ENCODE measurements at places on chromosomes 1 and 21.

DNA sequence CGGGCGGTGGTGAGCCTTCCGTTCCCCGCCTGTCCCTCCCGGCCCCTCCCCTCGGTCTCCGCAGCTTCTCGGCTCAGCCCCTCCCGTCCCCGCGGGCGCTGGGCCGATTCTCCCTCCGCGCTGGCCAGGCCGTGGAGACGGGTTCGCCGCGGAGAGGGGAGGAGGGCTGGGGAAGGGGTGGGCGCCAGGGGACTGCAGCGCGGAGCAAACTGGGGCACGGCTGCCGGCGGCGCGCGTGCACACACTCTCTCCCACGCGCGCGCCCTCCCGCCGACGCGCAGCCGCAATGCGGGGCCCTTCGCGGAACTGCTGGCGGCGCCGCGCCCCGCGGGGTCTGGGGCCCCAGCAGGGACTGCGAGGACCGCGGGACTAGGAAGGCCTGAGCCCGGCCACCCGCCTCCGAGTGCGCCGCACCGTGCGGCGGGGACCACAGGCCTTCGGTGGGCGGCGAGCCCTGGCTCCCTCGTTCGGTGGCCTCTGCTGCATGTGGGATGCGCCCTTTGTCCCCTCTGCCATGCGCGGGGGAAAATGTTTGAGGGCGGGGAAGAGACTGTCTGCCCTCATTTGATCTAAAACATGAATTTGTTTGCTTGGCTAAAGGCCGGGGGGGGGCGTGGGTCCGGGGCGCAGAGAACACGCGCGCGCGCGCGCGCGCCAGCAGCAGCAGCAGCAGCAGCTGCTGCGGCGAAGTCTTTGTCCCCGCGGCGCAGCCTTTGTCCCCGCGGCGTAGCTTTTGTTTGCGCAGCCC lies 90.7 kb upstream of the VAMP3 start:
- DNase-seq, result peak; percentile 11

- no peak for DNase-seq
Observed at GRCh38 chr1:99216956-99217355, 47.3 kb upstream of the PLPPR4 start.

- no peak for DNase-seq
Observed at GRCh38 chr1:195899762-195900352, 708.4 kb downstream of the KCNT2 start.

GRCh38 chr1:6002714-6003501 lies 10.7 kb upstream of the NPHP4 start:
- no peak for DNase-seq

- no peak for DNase-seq
Observed at GRCh38 chr1:53578358-53578757, 119.2 kb downstream of the DMRTB1 start.

GRCh38 chr1:145985502-145986439 lies 10.6 kb downstream of the TXNIP start:
- DNase-seq, result no peak

- no peak for DNase-seq
Observed at GRCh38 chr1:222104694-222105392, 363.0 kb upstream of the DUSP10 start.

DNA sequence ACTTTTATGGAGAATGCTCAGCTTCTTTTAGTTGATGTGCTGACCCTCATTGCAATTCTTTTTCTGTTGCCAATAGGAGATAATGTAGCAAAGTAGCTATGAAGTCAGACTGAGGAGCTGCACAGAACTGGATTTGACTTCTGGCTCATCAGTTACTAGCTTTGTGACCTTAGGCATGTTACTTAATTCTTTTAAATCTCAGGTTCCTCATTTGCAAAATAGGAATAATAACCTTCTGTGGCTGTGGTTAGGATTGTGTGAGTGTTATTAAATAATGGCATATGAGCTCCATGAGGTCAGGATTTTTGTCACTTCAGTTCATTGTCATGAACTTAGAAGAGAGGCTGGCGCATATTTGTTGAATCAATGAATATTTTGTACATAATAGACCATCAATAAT lies 237.6 kb upstream of the SGIP1 start:
- DNase-seq, result no peak

- DNase-seq, result no peak
Observed at GRCh38 chr21:17585875-17586450, 26.7 kb downstream of the BTG3 start.
